ENCODE measurements at places on chromosomes 3 and 15.
A peak's percentile ranks its signal among the peaks of the same experiment; 100 is the strongest.

- DNase-seq: no peak
These were observed 325.0 kb upstream of the CDIN1 start for GRCh38 chr15:36254426-36254825.

DNA sequence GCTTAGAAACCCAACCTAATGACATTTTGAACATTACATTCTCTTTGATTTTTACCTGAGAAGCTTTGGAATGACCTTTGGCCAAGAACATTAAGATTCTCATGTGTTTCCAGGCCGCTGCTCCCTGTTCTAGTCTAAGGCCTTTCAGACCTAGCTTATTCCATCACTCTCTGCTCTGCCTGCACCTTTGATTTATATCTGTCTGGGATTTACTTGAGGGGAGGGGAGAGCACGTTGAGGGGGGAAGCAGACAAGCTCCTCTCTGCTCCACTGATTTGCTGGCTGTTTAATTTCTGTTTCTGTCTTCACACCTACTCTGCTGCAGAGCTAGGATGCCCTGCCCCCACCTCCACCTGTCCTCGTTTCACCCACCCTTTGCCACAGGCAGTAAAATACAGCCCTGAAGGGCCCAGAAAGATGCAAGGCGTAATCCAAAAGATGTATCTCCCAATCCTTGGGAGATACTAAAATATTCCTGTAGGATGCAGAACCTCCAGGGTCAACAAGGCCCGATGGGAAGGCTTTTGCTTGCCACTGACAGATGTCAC, 429.8 kb downstream of the EPHB1 start:
- DNase-seq: no peak

- DNase-seq: no peak
These were observed 33.4 kb downstream of the MYO1E start for GRCh38 chr15:59339252-59339672.

DNA sequence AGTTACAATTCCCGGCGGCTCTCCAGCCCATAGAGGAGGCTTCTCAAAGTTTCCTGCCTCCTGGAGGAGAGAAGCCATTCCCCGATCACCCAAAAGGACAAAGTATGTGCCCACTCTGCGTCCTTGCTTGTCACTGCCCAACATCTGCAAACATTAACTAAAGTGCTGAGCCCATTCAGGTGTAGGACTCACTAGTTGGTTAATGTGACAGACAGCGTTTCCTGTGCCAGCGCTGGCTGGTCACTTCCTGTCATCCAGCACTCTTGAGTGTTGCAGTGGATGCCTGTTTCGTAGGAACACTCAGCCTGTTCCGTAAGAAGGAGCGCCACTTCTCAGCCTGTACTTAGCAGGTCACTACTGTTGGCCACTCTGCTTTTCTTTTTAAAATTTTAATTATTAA, 100.3 kb downstream of the APBA2 start:
- DNase-seq: no peak

DNA sequence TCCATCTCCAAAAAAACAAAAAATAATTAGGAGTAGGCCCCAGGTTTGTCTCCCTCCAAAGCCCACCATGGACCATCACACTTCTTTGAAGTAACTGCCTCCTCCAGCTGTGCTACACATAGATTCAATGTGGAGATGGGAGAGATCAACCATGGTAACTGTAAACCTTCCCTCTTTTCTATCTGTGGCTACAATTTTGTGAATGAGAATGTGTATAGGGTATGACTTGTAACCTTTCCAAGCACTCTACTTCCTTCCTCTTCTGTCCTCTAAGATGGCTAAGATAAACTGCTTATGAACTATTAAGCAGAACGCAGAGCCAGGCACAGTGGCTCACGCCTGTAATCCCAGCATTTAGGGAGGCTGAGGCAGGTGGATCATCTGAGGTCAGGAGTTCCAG, 55.5 kb upstream of the ATP11B start:
- no peak for DNase-seq

GRCh38 chr3:4848176-4848825, 130.9 kb upstream of the BHLHE40 start:
- DNase-seq: no peak

DNA sequence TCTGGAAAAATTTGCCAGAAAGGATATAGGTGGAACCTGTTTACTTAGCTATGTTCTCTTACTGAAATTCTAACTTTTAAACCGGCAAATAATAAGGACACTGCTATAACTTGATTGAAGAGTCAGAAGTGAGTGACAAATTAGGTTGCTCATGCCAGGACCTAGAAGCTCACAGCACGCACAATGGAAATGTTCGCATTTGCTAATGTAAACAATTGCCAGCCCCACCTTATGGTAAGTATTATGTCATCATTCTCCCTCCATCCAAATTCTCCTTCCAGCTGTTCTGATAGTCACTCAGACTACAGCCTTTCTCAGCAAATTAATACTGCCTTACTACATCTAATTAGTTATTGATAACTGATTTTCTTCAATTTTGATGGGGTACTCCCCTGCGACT, 4.8 kb upstream of the STXBP5L start:
- no peak for DNase-seq

DNA sequence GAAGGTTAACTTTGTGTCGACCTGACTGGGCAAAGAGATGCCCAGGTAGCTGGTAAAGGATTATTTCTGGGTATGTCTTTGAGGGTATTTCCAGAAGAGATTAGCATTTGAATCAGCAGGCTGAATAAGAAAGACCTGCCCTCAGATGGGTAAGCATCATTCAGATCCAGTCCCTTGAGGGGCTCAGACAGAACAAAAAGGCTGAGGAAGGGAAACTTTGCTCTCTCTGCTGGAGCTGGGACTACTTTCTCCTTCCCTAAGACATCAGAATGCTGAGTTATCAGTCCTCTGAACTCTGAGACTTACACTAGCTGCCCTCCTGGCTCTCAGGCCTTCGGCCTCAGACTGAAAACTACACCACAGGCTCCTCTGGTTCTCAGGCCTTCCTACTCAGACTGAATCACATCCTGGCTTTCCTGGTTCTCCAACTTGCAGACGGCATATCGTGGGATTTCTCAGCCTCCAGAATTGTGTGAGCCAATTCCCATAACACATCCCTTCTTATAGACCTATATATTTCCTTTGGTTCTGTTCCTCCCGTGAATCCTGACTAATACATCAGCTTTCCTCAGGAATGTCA, 982.9 kb downstream of the TUSC7 start:
- DNase-seq: peak; percentile 38

DNA sequence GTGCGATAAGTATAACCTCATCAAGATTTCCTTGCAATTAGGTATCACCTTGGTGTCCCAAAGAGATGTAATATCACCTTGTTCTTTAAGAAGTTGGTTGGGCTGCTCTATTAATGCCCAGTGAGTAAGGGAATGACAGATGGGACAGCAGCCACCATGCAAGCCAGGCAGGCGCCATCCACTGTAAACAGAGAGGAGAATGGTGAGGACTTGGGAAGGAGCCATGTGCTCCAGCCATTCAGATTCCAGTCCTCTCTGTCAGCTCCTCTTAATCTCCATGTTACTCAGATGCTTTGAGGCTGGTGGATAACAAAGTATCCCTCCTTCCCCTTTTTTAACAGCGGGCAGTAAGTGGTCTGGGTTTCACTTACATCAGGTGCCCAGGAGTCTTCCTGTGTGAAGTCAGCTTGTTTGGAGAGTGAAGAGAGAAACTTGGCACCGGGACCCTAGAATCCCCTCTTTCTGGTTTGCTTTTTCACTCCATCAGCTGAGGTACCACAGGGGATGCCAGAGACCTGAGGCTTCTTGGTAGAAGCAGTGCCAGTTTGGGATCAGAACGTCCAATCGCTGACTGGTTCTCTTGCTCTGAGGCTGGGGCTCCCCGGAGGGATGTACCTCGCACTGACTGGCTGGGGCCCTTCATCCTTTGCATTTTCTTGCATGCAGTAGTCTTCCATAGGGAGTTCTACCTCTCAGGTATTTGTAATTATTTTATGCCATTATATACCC, 29.5 kb downstream of the SLCO3A1 start:
- no peak for DNase-seq

DNA sequence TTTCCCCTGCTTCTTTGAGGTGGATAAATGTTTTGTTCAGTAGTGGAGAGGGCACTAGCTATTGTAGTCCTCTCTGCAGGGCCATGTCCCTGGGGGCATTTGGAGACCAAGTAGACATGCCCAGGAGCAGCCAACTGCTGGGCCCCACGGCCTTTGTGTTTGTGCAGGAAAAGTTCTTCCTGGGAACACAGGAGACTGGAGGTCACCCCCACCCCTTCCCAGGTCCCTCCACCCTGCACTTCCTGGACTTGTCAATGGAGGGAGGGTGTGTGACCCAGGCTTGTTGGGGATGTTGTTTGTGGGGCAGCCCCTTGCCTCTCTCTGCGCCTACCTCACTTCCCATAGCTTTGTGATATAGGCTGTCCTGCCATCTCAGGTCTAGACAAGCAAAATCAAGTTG, 317.0 kb upstream of the LRRFIP2 start:
- DNase-seq: no peak

GRCh38 chr3:19155375-19155774, 7.1 kb downstream of the KCNH8 start:
- DNase-seq: no peak

- no peak for DNase-seq
These were observed 181.0 kb downstream of the VPS13C start for GRCh38 chr15:61879219-61879618.

DNA sequence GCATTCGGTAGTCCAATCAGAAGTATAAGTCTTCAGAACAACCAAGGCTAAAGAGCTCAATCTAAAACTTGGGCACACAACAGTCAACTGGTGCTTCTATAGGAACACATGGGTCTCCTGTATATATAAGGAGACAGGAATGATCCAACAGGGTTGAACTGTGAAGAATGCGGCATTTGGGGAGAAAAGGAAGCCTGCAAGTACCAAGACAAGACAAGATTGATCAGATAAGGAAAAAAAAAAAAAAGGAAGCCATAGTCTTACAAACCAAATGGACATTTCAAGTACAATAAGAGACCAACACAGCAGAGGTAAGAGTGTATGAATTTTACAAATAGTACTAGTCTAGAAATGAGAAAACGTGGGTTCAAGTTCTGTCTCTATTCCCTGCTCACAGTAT, 6.5 kb downstream of the CPEB1 start:
- DNase-seq: no peak

DNA sequence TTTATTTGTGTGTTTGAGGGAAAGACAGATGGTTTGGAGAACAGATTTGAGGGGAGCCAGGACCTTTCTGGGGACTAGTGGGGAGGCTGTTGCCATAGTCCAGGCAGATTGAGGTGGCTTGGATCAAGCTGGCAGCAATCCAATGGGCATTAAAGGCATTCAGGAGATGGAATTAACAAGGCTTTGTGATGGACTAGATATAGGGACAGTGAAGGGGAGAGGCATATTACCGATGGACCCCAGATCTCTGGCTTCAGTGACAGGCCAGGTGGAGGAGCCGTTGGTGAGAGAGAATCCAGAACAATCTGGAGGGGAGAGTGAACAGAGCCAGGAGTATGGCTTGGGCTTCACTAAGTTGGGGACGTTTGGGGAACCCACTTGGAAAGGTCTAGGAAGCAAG, 124.8 kb downstream of the EEFSEC start:
- no peak for DNase-seq

Data from RKO (cell line).